Activated T-cell treated with anti-CD3 and anti-CD28 coated beads, Interleukin-2, amount 50 U/mL, for 48 hours (primary cell): ENCODE measurements at places on chromosomes 16 and 17.

DNA sequence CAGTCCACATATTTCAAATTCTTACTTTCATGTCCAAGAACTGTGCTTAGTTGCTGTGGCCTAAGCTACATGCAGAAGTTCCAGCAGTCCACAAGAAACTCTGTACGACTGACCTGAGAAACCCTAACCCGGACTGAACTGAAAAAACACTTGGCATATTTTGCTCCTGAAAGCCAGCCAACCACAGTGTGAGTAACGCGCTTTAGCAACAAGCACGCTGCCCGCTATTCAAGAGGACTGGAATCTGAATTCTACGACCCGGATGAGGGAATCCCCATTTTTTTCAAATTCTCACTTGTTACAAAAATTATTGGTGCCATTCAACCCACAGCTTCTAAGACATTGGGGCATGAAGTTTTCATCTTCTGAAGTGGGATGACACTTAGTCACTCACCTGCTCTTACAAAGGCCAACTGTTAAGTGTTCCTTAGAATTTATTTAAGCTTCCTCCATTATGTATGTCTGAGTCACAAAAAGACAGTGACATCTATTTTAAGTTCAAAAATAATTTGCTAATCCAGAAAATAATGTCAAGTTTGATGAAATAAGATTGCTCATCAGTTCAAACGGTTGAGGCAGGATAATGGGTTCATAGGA, 78.7 kb downstream of the CDYL2 start:
- no peak for DNase-seq

- no peak for DNase-seq
Measured at GRCh38 chr17:58273453-58274104, 7.2 kb downstream of the MPO start.

DNA sequence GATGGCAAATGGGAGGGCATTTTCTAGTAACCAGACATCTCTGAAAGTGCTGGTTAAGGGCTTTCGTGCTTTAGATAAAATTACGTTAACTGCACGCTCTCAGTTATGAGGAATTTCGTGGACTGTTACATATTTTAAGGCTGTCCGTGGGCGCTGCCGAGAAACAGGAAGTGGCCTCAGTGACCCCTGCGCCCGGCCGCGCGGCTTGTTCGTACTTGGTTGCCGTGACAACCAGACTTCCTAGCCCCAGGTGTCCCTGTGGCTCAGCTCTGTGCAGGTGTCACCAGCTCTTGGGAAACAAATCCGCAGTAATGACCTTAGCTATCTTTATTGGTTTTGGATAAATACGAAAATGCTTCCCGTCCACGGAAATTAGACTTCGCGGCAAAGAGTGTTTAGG, 52.7 kb downstream of the LMF1 start:
- DNase-seq, result no peak

- DNase-seq, result no peak
Measured at GRCh38 chr16:15966420-15966819, 17.0 kb downstream of the ABCC1 start.

DNA sequence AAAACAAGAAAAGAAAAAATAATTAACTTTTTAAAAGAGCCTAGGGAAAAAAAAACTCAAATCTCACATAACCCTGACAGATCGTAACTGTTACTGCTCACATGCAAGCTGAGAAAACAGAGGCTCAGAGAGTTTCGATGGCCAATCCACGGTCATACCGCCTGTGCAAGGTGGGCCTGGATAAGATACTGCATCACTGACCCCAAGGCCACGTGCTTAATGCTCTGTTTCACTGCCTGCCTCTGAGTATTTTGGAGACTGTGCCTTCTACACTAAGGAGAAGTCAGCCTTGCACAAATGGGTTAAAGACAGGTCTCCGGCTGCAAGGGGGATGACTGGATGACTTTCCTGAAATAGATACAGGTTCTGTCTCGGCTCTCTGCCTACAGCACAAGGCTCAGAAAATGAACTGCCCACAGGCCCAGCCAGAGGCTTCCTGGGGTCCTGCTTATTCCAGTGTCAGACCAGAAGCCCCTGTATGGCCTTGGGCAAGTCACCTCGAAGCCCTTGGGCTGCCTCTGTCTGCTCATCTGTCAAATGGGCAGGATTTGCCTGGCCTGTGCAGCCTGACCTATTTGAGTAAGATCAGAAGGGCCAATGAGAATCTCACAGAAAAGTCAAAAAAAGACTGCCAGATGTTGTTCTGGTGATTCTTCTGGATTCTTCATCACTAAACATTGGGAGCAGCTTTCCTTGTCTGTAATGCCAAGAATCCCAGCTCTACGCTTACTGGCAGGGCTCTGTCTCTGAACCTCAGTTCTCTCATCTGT, 25.8 kb downstream of the CNGB1 start:
- no peak for DNase-seq

DNA sequence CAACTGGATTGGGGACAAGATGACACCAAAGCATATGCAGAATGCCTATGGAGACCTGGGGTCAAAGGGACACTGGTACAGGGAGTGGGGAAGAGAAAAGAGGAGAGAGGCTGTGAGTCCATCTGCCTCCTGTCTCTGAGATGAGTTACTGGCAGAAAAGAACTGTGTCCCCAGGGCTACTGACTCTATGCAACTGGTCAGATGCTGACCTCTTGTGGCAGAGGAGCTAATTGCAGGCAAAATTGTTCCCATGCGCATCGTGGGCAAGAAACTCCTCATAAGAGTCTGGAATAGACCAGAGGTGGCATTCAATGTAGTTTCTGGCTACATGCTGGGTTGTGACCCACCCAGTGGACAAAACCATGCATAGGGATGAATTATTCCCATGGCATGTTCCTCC, 26.1 kb upstream of the MLKL start:
- peak; percentile 72 for DNase-seq

DNA sequence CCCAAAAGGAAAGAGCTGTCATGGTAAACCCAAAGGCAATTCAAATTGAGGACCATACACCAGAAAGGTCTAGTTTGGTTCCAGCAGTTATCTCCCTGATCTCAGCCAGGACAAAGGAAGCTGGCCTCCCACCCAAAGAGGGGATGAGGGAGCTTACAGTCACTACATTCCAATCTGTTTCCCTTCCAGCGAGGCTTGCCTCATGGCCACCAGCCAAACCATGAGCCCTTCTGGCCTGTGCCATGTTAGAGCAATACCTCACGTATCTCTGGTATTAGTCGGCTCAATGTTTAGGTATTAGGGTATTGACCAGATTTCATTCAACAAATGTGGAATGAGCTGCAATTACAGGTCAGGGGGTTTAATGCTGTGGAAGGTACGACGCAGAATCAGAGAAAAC, 8.4 kb downstream of the NDUFAB1 start:
- no peak for DNase-seq

- DNase-seq, result no peak
Measured at GRCh38 chr16:85650135-85650843, 37.2 kb downstream of the GSE1 start.

DNA sequence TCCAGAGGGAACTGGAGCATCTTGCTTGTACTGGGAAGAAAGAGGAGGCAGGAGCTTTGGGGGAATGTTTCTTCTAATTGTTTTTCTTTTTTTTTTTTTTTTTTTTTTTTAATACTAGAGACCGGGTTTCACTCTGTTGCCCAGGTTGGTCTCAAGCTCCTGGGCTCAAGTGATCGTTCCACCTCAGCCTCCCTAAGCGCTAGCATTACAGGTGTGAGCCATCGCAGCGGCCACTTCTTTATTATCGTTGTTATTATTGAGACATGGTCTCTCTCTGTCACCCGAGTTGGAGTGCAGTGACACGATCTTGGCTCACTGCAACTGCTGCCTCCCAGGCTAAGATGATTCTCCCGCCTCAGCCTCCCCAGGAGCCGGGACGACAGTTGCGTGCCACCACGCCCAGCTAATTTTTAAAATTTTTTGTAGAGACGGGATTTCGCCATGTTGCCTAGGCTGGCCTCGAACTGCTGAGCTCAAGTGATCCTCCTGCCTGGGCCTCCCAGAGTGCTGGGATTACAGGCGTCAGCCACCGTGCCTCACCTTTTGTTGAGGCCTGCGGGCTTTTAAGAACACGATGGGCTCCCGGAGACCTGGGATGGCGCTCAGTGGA, 137.3 kb upstream of the GSE1 start:
- DNase-seq, result no peak

DNA sequence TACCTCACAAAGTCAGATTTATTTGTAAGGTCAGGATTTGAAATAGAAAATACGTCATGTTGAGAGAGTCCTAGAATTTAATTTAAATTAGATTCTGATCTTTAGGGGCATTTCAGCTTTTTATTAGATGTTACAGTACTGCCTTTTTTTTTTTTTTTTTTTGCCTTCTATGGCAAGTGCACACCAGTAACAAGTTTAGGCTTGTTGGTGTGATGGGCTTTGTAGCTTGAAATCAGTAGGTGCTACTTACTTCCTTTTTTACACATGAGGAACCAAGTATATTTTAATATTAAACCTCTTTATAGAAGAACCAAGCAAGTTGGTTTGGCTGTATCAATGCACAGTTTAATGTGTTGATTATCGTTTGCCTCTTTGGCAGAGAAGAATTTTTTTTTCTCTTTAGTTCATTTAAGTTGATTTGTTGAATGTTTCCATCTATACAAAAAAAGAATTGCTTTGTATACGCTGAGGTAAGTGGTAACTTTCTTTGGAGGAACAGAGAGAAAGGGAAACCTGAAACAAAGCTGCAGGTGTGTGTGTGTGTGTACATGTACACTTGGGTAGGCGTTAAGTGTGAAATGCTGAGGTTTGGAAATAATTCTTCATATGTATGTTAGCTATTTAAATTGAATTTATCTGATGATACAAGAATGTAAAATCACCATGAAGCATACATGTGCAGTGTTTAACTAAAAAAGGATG, 15.7 kb downstream of the RBL2 start:
- no peak for DNase-seq

DNA sequence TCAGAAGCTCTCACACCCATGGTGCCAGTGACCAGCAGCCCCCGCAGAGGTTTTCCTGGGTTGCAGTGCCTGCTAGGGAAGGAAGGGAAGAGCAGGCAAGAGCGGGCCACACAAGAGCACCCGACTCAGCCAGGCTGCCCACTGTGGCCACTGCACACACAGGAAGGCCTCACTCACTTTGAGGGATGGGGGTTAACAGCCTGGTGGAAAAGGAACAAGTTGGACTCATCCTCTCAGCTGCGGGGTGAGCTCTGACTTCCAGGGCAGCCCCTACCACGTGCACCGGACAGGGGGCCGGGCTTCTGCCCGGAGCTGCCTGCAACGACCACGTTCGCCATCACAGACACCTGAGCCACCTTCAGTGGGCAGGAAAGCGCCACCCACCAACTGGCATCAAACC, 8.1 kb downstream of the P4HB start:
- DNase-seq, result no peak

GRCh38 chr17:82050761-82051641, 610 bp downstream of the RFNG start:
- no peak for DNase-seq

DNA sequence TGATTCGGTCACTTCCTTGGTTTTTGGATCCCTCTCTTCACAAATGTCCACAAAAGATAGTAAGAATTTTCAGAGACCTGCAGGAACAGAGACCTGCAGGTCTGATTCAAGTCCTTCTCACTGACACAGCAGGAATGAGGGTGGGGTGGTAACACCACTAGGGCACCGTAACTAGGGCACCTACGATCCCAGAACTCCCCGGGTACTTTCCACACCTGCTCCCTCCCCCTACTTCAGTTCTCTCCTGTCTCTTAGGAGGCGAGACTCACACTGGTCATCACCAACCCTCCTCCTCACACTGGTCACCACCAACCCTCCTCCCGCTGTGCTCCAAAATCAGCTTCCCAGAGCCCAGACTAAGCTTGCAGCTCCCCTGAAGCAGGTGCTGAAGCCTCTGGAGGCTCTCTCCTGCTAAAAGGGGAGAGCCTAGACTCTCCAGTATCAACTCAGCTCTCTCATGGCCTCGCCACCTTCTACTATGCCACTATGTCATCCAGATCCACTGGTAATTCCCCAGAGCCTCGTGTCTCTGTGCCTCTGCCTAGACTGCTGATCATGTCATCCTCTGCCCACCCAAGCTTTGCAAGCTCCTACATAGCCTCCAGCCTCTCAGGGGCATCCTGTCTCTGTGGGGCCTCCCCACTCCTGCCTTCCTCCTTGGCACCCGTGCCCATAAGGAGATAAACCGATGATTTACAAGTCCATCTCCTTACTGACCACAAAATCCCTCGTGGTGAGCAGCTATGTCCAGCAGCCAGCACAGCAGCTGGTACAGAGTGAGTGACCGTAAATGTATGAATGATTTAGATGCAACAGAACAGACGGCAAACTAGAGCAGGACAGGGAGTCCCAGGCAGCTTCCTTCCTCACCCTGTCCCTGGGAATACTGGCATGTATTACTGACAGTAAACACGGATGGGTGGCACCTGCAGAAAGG, 63.4 kb upstream of the GSG1L start:
- no peak for DNase-seq

DNA sequence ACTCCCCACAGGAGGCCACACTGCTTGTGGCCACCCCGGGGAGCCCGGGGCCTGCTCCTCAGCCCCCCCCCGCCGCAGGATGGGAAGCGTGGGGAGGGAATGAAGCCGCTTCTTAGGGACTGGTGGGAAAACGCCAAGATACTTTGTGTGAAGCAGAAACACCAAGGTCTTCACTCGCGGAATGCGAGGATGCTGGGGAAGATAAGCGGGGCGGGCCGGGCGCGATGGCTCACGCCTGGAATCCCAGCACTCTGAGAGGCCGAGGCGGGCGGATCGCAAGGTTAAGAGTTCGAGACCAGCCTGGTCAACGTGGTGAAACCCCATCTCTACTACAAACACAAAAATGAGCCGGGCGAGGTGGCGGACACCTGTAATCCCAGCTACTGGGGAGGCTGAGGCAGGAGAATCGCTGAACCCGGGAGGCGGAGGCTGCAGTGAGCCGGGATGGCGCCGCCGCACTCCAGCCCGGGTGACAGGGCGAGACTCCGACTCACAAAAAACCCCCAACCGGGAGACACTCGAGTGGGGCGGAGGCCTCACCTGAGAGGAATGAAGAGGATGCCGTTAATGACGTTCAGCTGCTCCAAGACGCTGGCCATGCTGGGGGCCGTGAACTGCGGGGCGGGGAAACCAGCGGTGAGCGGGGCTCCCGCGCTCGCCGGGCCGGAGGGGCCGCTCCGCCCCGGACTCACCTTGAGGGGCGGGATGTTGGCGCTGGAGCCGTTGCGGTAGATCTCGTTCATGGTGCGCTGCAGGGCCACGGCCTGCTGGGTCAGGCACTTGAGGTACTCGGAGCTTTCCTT, 20.3 kb downstream of the CLUH start:
- no peak for DNase-seq

DNA sequence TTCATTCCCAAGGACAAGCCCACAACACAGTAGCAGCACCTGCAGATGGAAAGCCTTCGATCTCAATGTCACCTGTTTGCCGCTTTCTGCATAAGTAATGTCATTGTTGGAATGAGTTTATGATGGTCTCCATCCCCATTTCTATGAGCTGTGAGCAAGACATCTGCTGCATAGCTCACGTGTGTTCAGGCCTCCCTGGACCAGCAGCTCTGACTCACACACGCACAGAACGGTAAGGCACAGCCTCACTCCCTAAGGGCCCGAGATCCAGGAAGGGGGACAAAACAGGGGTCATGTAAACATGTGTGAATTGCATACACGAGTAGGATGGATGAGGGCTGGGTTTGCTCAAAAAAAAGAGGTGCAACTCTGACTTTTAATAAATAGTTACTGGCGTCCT, 223.1 kb downstream of the SOX9 start:
- DNase-seq, result no peak

- DNase-seq, result no peak
Measured at GRCh38 chr17:36888236-36888951, 48.9 kb upstream of the LHX1 start.

GRCh38 chr17:75340631-75341030, 51.4 kb upstream of the SLC25A19 start:
- DNase-seq, result no peak

GRCh38 chr16:66014221-66014620, 352.3 kb upstream of the CDH5 start:
- no peak for DNase-seq

- no peak for DNase-seq
Measured at GRCh38 chr17:54979657-54980056, 11.1 kb downstream of the STXBP4 start.
